Stimulated activated CD8-positive, alpha-beta memory T cell treated with anti-CD3 and anti-CD28 coated beads, Interleukin-2, amount 100 ng/mL, for 48 hours (primary cell): ENCODE measurements at places on chromosomes 5 and 9.
A peak's percentile ranks its signal among the peaks of the same experiment; 100 is the strongest.

DNA sequence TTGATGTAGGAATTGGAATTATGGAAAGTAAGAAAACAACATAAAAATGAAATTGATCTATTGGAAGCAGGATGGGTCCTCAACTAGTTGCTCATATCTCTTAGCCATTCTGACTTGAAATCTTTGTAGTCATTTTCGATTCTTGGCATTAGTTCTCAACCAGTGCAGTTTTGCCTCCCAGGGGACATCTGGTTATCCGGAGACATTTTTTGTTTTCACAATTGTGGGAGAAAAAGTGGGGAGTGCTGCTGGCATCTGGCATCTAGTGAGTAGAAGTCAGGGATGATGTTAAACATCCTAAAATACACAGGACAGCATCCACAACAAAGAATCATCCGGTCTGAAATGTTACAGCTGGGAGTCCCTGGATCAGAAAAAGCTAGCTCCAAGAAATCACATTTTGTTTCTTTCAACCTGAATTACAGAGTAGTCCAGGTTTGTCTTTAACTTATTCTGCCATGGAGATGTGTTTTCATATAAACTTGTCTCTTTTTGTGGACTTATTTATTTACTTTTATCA is 74.9 kb downstream of the FBXL7 start:
- DNase-seq, result no peak

- DNase-seq, result no peak
Observed at GRCh38 chr9:96171728-96172127, 130.2 kb downstream of the HSD17B3 start.

DNA sequence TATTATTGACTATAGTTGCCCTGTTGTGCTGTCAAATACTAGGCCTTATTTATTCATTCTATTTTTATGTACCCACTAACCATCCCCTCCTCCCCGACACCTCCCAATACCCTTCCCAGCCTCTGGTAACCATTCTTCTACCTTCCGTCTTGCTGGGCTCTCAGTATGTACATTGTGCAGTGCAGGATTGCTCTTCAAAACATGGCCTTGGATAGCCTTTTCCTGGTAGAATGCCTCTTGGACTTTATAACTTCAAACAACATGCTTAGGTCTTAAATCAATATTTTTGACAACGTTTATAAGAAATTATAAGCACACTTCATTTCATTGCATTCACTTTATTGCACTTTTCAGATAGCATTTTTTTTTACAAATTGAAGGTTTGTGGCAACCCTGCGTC is 172.6 kb upstream of the ACTBL2 start:
- DNase-seq, result no peak

GRCh38 chr9:137295238-137295811 is 6.7 kb downstream of the NRARP start:
- no peak for DNase-seq

DNA sequence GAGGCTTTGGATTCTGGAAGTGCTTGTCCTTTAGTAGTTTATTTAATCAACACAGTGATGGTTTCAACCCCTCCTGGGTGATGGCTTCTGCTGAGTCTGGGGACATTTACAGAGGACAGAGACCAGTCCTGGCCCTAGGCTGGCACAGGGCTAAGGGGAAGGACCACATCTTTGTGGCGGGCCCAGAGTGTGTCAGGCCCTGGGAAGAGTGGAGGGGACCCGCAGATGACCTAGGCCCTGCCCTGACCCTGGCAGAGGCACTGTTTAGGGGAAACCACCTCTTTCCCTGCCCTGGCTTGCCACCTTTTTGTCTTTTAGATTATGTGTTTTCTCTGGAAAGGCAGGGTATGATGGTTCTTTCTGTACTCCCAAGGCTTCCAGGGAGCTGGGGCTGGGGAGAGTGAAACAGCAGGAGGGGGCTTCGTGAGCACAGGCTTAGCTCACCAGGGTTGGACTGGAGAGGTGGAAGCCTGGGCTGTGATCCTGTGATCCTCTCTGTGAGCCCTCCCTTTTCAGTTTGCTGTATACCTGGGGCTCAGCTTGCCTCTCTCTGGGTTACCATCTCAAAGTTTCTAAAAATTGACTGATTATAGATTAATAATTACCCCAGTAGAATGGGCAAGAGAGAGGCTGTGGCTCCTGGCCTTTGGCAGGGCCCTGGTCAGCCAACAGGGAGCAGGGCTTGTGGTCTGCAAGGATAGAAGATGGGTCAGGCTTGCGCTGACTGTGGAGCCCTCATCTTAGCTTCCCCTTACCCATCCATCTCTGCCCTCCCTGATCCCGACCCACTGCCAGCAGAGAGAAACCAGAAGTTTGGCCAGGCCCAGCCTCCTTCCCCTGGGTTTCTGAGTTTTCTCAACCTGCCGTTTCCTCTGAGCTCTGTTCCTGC is 1.7 kb upstream of the SYNPO start:
- DNase-seq, result no peak

DNA sequence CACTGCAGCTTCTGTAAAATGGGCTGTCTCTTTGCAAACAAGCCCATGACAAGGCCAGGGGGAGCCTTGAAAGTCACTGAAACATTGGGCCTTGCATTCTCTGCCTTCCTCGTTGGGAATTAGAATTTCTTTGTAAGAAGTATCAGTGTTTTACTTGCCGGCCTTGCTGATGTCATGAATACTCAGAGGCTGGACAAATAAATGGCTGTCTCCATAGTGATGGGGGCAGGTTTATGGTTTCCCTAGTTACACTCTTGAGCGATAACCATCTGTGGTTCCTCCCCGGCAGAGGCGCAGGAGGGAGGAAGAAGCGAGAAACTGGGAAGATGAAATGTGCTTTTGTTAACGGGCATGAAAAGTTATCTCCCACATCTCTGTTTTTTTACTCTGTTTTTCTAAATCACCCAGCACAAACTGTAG is 272.7 kb upstream of the PANK3 start:
- no peak for DNase-seq

GRCh38 chr5:134100283-134101091 is 14.0 kb upstream of the TCF7 start:
- DNase-seq, result peak; percentile 71

- no peak for DNase-seq
Observed at GRCh38 chr9:15295761-15296405, 11.1 kb downstream of the TTC39B start.

GRCh38 chr9:115013998-115014397 is 83.6 kb upstream of the TNFSF8 start:
- DNase-seq, result peak; percentile 65
